ENCODE measurements at places on chromosomes 7 and 10.

- no peak for DNase-seq
Measured at GRCh38 chr10:59127991-59128390, 48.5 kb upstream of the PHYHIPL start.

GRCh38 chr10:71059054-71059818 is 153.1 kb upstream of the UNC5B start:
- DNase-seq: no peak

DNA sequence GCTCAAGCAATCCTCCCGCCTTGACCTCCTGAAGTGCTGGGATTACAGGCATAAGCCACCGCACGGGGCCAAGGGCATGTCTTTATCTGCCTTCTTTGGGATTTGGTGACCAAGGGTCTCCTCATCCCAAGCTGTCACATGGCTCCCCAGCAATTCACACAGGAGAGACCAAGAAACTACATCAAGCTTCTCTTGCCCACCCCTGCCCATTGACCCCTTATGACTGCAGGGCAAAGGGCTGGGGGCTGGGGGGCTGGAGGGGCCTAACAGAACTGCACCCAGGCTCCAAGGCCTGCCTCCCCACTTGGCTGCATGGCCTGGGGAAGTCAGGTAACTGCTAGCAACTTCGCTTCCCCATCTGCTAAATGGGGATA is 137.1 kb downstream of the SH3PXD2A start:
- DNase-seq: no peak

GRCh38 chr7:77971726-77972125 is 173.2 kb downstream of the PHTF2 start:
- no peak for DNase-seq

DNA sequence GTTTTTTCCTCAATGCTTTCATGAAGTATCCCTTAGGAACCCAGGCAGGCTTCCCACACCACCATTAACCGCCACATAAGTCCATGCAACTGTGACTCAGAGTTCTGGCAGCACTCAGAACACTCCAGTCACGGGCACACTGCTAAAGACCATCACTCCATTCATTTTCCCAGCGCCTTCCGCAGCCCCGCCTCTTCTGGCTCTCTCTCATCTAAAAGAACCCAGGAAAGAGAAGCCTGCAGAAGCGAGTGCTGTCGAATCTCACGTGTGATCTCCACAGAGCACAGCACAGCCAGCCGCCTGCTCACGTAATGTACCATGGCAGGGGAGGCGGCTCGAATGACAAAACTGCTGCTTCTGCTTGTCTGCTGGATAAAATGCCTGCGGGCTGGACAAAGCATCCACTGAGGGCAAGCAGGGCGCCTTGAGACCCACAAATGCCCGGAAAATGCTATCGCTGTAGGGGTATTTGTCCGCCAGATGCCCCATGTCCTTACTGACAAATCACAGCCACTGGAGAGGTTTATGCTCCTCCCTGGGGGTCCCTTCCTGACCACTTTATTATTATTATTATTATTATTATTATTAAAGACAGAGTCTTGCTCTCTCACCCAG is 1.8 kb downstream of the PSMG3 start:
- DNase-seq: no peak

DNA sequence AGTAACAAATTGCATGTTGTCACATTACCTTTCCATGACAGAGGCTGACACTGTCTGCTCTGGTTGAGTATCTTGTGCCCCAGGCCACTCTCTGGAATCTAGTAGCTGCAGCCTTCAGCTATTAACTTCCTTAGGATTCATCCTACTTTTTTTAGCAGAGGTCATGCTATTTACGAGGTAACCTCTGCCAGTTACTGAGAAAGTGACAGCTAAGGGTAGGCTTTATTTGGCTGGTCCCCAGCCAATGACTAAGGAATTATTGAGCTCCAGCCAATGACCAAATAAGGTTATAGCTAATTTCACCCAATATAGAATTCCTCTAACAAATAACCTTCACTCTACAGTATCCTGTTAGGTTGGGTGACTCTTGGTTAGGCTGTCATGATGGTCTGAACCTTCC is 1361.7 kb downstream of the XPNPEP1 start:
- no peak for DNase-seq

DNA sequence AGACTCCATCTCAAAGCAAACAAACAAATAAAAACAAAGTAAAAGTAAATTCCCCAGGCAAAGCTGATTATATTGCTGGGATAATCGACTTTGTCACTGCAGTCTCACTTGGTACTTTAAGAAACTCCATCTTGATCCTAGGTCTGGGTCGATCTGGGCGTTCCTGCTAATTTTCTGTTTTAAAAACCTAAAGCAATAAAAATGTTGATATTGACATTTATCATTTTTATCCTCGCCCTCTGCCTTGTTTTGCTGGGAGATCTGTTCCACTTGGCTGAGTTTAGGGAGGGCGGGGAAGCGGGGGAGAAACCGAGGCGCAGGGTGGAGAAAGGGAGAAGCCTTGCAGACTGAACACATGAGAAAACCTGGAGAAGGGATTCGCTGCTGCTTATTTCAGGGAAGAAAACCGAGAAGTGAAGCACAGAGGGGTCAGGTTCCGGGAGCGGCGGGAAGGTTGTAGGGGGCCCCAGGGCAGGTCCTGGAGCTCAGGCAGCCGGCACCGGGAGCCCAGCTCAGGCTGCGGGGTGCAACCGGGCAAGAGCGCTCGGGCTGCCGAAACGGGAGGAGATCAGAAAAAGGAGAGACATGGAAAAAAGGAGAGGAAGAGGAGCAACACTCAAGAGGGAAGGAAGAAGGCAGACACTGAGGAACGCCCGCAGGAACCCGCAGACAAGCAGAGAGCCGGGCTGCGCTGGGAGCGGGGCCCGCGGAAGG is 27.3 kb upstream of the KMT2C start:
- peak; percentile 21 for DNase-seq

- DNase-seq: no peak
Measured at GRCh38 chr7:37187179-37187578, 261.5 kb downstream of the ELMO1 start.

GRCh38 chr10:80207768-80208370 is 2.5 kb upstream of the ANXA11 start:
- DNase-seq: no peak

DNA sequence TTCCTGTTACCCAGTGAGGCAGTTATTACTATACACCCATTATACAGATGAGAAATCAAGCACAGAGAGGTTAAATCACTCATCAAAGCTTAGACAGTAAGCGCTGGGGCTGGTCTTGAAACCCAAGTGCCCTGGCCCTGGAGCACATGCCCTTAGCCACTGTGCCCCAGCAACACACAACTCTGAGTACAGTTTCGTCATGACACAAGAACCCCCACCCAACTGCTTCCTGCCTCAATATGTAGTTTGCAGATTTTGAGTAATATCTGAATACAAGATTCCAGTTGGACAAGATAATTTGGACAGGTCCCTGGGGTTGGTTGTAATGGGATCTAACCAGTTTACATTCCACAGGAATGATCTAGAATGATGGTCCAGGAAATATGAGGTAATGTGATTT is 62.8 kb downstream of the SH3PXD2A start:
- DNase-seq: no peak

GRCh38 chr7:15508258-15508657 is 53.6 kb downstream of the AGMO start:
- DNase-seq: no peak

DNA sequence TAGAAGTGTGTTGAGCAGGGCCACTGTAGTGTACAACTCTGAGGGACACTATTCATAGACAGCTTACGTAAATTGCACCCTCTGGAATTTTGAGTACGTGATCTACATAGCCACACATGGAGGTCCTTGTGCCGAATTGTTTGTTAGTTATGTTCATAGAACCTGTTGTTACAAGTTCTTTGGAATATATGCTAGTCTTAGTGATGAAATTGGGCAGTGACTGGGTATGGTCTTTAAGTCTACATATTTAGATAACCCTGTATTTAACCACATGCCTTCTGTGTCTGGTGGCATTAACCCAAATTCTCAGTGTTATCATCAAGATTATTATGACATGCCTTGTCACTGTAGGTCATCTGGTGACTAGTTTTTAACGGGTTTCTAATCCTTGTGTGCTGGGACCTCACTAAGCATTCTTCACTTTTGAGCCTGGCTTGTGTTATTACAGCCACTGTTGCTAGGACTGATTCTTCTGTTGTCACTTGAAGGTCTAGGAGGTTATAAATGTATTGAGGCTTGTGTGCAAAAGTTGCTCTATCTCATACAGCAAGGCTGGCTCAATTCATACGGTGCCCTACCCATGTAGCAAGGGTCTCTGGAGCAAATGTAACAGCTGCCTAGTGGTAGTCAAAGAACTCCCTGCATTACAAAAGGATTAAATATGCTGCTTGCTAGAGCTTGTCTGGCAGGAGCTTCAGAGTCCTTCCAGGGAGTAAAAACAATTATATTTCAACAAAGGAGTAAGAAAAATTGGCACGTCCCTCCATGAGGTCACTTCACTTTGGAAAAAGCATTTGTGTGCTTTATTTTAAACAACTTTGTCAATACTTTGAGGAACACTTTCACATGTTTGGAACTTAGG is 65.4 kb downstream of the CDK14 start:
- DNase-seq: no peak

DNA sequence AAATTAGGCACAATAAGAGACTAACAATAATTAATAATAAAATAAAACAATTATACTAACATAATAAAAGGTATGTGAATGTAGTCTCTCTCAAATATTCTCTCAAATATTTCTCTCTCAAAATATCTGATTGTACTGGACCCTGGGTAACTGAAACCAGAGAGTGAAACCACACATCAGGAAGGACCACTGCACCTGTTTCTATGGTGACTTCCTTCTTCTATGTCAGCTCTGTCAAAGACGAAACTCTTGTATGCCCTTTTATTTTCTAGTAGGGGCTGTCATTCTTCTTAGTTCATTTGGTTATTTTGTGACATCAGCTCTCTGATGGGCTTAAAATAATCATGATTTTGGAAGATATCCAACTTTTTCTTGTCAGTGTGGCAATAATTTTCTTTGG is 428.0 kb upstream of the TPK1 start:
- no peak for DNase-seq

DNA sequence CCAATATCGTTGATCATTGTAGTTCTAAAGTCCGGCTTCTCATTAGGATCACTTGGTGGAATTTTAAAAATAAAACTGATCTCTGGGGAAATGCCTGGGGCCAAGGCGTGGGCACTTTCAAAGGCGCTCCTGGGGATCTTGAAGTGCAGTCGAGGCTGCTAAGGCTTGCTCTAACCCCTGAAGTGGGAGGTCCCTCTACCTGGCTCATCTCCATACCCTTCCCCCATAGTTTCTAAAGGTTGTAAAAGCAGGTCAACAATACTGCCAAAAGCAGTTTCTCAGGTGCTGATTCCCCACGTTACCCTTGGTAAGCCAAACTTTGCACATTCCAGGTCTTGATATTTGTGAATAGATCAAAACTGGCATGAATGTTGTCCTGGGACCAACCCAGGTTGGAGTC is 79.0 kb upstream of the SP8 start:
- no peak for DNase-seq

All from NCI-H2107 (cell line).